ENCODE measurements at places on chromosomes 12 and 14.

- DNase-seq: peak; percentile 27
Observed at GRCh38 chr12:66623455-66623854, 55.4 kb downstream of the GRIP1 start.

GRCh38 chr12:3697311-3697870, 55.5 kb downstream of the CRACR2A start:
- DNase-seq: peak; percentile 57

DNA sequence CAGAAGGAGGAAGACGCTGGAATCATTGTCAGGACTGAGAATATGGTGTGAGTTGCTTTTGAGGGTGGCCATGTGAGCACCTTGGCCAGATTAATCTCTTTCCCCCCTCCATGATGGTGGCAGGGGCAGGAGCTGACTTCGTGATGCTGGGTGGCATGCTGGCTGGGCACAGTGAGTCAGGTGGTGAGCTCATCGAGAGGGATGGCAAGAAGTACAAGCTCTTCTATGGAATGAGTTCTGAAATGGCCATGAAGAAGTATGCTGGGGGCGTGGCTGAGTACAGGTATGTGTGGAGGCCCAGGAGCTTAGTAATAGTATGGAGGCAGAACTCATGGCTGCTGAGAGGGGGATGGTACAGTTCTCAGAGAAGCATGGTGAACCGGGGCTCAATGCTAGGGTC, 4.3 kb downstream of the TINF2 start:
- DNase-seq: no peak

DNA sequence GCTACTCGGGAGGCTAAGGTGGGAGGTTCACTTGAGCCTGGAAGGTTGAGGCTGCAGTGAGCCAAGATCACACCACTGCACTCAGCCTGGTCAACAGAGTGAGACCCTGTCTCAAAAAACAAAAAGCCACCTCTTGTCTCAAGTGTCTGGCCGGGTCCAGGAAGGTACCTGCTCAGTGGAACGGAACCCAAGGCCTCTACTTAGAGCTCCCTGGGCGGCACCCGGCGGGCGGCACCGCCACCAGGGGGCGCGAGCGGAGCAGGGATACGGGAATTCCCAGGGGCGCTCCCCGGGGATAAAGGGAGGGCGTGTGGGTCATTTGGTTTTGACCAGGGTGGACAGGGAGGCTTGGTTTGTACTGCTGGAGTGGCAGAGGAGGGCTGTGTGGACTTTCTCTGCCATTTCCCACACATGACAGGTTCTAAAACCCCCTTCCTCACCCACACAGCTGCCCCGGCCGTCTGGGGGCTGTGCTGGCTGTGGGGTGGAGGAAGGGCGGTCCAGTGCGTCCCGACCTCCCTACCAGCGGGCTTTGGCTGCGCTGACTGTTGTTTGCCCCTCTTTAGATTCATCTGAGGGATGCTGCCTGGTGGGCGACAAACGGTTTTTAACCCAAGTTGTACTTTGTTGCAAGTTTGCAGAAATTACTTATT, 91.4 kb downstream of the SETD3 start:
- DNase-seq: peak; percentile 37

DNA sequence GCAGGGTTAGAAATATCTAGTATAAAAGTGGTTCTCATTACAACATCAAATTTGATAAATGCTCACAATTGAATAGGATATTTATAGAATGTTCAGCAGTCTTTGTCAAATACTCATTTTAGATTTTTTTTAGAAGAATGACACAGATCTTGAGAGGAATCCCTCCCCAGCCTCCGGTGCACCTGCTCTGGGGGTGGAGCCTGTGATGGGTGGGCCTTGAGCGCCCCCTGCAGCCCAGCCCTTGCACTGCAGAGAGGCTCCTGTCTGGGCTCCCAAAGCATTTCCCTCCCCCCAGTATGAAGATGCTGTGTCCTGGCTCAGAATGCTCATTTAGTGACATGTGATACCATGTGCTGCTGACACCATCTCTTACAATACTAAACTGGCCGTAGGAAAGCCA, 792.3 kb downstream of the TMEM121 start:
- DNase-seq: no peak

DNA sequence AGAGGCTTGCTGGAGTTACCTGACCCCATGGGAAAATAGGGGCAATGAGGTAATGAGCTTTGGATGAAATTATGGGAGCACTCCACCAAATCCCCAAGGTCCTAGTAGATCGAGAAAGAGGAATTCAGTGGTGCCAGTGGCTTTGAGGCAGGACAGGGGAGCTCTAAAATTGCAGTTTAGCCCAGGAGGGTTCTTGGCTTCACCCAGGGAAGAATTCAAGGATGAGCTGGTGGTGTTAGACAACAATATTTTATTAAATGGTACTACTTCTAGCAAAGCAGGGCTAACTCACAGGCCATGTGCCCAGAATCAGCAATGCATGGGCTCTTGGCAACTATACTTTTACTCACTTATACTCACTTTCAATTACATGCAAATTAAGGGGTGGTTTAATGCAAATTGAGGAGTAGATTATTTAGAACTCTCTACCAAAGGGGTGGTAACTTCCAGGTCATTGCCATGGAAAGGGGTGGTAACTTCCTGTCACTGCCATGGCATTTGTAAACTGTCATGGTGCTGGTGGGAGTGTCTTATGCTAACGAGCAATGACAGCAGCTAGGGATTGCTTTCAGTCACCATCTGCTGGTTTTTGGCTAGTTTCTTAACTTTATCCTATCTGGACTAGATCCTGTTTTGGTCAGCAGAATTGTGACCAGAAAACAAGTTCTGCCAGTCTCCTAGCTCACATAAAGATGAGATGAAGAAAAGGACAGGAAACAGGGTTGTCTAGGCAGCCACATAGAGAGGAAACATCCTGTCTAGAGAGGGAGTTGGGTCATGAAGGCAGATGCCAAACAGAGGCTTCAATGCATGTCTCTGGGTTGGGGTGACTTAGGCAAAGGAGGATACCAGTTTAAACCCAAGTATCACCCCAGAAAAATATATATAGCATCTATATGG, 64.7 kb downstream of the ZNF641 start:
- DNase-seq: no peak

GRCh38 chr12:18696971-18697602, 40.7 kb downstream of the PLCZ1 start:
- DNase-seq: peak; percentile 58

DNA sequence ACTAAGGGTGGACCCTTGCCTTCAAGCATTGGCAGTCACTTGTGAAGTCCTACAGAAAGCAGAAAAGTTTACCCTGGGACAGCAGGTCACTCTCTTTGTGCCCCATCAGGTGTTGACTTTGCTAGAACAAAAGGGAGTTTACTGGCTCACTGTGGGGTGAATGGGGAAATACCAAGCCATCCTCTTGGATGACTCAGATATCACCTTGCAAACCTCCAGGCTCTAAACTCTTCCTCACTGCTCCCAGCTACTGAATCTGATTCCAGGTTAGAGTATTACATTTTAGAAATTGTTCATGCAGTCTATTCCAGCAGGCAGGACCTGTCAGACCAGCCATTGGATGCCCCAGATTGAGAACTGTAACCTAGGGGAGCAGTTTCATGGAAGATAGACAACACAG, 7.3 kb upstream of the EDDM3B start:
- DNase-seq: no peak

DNA sequence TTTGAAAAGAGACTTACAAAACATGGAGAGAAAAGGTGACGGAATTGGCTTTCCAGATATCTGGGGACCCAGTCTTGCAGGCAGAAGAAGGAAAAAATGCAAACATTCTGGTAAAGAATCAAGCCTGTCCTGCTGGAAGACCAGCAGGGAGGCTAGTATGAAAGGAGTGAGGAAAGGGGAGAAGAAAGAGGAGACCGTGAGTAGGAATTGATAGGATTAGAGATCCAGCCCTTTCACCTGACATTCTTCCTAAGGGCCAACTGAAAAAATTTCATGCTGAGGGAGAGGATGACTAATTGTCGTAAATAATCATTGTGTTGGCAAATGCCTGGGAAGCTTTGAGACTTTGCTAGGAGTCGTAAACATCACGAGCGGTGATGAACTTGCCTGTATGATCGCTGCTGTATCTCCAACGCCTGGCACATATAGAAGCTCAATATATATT, 12.1 kb downstream of the BHLHE41 start:
- DNase-seq: no peak
